Stomach (tissue), 19 donors: ENCODE measurements at places on chromosomes 1 and 21. TPM values are rescaled to one million over a fixed set of nuclear protein-coding genes. Genes with fewer than 3 reads are reported as not detected.

Gene MMEL1
- 36.2 TPM for total RNA-seq

GRCh38 chr1:64569411-64569810 is 99.5 kb downstream of the CACHD1 start:
- H3K27me3 ChIP-seq = no peaks in the 10 kb centered on the region
- H3K36me3 ChIP-seq = no peaks in the 10 kb centered on the region
- no peak overlapping the region for H3K4me3 ChIP-seq
- H3K4me1 ChIP-seq = no peaks in the 10 kb centered on the region

DNA sequence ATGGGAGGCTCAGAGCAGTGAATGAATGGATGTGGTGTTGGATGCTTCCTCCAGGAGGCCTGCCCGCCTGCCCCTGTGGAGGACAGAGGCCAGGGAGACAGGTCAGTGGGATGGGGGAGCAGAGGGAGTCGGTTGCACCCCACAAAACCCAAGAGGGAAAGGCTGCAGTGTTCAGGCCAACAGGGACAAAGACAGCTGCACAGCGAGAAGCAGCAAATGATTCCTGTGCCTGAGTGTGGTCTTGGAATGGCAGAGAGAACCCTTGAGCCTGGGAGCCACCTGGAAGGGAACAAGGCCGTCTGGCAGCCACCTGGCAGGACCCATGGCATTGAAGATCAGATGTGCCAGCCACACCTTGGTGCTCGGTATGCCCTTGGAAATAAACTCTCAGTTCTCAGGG is 8.1 kb downstream of the TFF3 start:
- no peak overlapping the region for H3K27ac ChIP-seq
- H3K4me1 ChIP-seq = peaks cover 19% of the 10 kb centered on the region
- DNase-seq = no peak
- peaks cover 10% of the 10 kb centered on the region for H3K27me3 ChIP-seq
- H3K4me3 ChIP-seq = no peak overlapping the region

DNA sequence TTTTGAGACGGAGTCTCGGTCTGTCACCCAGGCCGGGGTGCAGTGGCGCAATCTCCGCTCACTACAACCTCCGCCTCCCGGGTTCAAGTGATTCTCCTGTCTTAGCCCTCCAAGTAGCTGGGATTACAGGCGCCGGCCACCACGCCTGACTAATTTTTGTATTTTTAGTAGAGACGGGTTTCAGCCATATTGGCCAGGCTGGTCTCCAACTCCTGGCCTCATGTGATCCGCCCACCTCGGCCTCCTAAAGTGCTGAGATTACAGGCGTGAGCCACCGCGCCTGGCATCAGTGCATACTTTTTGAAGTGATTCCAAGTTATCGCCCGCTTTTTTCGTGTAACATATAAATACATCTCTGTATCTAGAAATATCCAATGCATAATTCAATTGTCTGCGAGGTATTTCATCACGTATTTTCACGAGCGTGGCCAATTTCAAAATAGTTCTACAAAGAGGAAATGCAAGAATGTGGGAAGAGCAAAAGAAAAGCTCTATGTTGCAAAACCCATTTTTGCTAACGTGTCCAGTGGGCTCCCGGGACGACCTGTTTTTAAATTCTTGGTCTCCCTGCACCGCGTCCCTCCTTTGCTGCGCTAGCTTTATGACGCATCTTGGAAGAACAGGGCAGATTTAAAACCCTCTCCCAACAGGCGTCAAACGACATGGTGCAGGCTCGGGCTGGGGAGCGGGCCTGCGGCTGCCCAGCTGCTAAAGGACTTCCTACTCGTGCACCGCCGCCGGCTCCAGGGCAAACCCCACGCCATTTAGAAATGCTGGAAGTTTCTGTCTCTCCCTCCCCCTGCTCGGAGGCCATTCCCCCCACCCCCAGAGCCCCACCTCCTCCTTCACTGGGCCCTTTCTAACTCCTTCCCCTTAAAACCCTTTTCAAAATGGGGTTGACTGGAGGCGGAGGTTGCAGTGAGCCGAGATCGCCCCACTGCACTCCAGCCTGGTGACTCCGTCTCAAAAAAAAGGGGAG is 923 bp upstream of the IFNGR2 start:
- no peaks in the 10 kb centered on the region for H3K36me3 ChIP-seq
- peak; percentile 40 for DNase-seq
- no peaks in the 10 kb centered on the region for H3K27me3 ChIP-seq
- peaks cover 36% of the 10 kb centered on the region for H3K4me1 ChIP-seq

GRCh38 chr1:234330843-234331215 is 42.4 kb upstream of the COA6 start:
- no peak overlapping the region for H3K4me3 ChIP-seq
- H3K36me3 ChIP-seq = no peaks in the 10 kb centered on the region
- H3K27ac ChIP-seq = no peak overlapping the region
- DNase-seq = no peak
- H3K27me3 ChIP-seq = peaks cover 8% of the 10 kb centered on the region

GRCh38 chr1:230814949-230815692 is 53.2 kb downstream of the C1orf198 start:
- H3K4me3 ChIP-seq = no peak overlapping the region
- H3K27me3 ChIP-seq = no peaks in the 10 kb centered on the region

- H3K27ac ChIP-seq = peak overlapping the region; percentile 77
- DNase-seq = peak; percentile 59
- H3K27me3 ChIP-seq = peaks cover 18% of the 10 kb centered on the region
- no peaks in the 10 kb centered on the region for H3K36me3 ChIP-seq
Observed at GRCh38 chr1:153231363-153231762, 14.0 kb downstream of the PRR9 start.

Gene SGIP1
- total RNA-seq = not detected

DNA sequence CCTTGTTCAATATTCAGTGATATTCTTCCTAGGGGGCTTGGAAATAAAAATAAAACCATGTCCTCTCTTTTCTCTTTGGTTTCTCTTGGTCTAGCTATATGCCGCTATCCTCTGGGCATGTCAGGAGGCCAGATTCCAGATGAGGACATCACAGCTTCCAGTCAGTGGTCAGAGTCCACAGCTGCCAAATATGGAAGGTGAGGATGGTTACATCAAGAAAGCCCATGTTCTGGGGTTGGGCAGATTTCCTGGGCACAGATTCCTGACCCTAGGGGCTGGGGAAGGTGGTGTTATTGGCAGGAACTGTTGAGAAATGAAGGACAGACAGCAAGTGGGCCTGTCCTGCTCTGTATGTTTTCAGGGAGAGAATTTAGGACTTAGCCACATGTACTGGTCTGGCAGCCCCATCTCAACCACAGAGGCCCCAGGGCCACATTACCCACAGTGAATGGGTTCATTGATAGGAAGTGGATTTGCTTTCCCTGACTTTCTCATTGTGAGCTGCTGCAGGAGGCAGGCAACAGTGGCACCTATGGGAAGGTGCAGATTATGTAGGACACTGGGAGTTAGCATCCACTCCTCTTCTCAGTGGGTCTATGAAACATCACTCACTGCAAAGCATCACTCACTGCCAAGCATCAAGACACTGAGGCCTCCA is 37.4 kb upstream of the HSD17B7 start:
- peaks cover 6% of the 10 kb centered on the region for H3K4me1 ChIP-seq
- H3K27ac ChIP-seq = no peak overlapping the region
- no peak for DNase-seq

Gene AUNIP
- not detected for total RNA-seq

GRCh38 chr1:110234691-110235090 is 24.6 kb downstream of the KCNC4 start:
- peaks cover 15% of the 10 kb centered on the region for H3K4me1 ChIP-seq
- H3K4me3 ChIP-seq = no peak overlapping the region
- peak overlapping the region; percentile 61 for H3K27ac ChIP-seq
- peaks cover 30% of the 10 kb centered on the region for H3K36me3 ChIP-seq
- DNase-seq = no peak

DNA sequence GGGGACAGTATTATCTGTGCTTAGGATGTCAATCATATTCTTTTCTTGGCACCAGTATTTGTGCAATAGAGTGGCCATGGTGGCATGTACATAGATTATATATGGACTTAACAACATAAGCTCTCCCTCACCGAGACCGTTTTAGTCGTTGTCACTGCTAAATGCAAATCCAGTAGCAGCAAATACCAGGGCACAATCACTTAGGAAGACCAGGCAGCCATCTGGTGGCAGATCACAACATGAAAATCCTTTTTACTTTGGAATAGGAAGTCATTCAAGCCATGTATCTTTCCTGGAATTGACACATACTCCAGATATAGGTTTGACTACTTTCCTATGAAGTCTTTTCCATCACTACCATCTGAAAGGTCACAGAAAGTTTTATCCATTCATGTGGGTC is 53.2 kb upstream of the C1orf87 start:
- no peak overlapping the region for H3K4me3 ChIP-seq
- no peak for DNase-seq
- no peaks in the 10 kb centered on the region for H3K27me3 ChIP-seq
- H3K4me1 ChIP-seq = no peaks in the 10 kb centered on the region

DNA sequence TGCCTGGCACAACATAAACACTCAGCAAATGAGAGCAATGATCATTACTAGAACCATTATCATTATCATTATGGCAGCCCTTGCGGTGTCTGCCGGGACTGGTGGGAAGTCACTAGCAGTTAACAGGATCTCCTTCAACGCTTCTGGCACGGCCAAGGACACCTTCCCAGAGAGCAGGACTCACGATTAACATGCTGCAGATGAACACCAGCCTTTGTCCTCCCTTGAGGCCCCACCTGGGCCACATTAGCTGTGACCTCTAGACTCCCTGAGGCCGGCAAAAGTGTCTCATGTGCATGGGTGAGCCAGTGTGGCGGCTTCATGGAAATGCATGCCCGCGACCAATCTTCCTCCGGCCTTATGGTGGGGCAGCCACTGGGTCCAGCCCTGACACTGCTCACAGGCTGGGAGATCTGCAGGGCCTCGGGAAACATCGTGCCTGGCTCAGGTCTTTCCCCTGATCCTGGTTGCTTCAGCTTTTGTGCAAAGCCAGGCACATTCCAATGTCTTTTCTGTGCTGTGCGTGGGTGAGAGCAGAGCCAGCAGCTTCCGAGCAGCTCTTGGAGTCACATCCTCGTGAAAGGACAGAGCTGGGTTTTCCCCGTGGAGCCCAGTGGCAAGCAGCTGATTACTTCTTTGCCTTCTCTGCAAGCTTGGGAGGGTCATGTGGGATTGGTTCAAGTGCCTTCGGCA is 107.3 kb downstream of the HMGB4 start:
- no peaks in the 10 kb centered on the region for H3K4me1 ChIP-seq
- no peaks in the 10 kb centered on the region for H3K27me3 ChIP-seq
- no peaks in the 10 kb centered on the region for H3K36me3 ChIP-seq
- DNase-seq = peak; percentile 13
- no peak overlapping the region for H3K27ac ChIP-seq

DNA sequence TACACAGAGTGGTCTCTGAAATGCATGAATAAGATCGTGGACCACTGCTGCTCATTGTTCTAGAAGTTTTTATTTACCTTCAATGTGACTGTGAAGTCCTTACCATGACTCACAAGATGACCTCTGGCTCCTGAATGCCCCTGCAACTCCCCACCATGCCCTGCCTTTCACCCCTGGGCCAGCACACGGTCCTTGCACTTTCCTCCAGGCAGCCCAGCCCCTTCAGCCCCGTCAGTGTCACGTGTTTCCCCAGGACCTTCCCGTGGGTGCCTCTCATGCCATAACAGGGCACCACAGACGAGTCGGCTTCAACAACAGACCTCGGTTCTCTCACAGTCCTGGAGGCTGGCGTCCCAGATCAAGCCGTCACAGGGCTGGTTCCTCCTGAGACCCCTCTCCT is 62.1 kb downstream of the B3GALT5 start:
- DNase-seq = no peak
- no peaks in the 10 kb centered on the region for H3K27me3 ChIP-seq
- H3K27ac ChIP-seq = no peak overlapping the region
- no peaks in the 10 kb centered on the region for H3K36me3 ChIP-seq
- H3K4me1 ChIP-seq = no peaks in the 10 kb centered on the region

GRCh38 chr1:213688655-213689054 is 299.1 kb upstream of the PROX1 start:
- no peak overlapping the region for H3K4me3 ChIP-seq
- DNase-seq = no peak
- H3K27me3 ChIP-seq = no peaks in the 10 kb centered on the region
- no peaks in the 10 kb centered on the region for H3K4me1 ChIP-seq
- H3K36me3 ChIP-seq = no peaks in the 10 kb centered on the region
- no peak overlapping the region for H3K27ac ChIP-seq

GRCh38 chr1:57520743-57521515 is 97.1 kb upstream of the DAB1 start:
- H3K4me1 ChIP-seq = no peaks in the 10 kb centered on the region
- H3K27ac ChIP-seq = no peak overlapping the region
- H3K36me3 ChIP-seq = no peaks in the 10 kb centered on the region
- H3K4me3 ChIP-seq = no peak overlapping the region
- no peaks in the 10 kb centered on the region for H3K27me3 ChIP-seq
- DNase-seq = no peak

Gene IPP
- total RNA-seq = 6.4 TPM

Gene CDC42
- total RNA-seq = 80.8 TPM

GRCh38 chr21:41709965-41710822 is 56.7 kb downstream of the RIPK4 start:
- peak overlapping the region; percentile 74 for H3K27ac ChIP-seq
- H3K4me1 ChIP-seq = peaks cover 14% of the 10 kb centered on the region
- no peak overlapping the region for H3K4me3 ChIP-seq
- H3K27me3 ChIP-seq = peaks cover 45% of the 10 kb centered on the region
- no peaks in the 10 kb centered on the region for H3K36me3 ChIP-seq

- H3K27me3 ChIP-seq = no peaks in the 10 kb centered on the region
- no peak overlapping the region for H3K4me3 ChIP-seq
- no peak overlapping the region for H3K27ac ChIP-seq
- DNase-seq = no peak
- peaks cover 7% of the 10 kb centered on the region for H3K36me3 ChIP-seq
- peaks cover 35% of the 10 kb centered on the region for H3K4me1 ChIP-seq
Observed at GRCh38 chr1:226714148-226714547, 24.9 kb downstream of the ITPKB start.

DNA sequence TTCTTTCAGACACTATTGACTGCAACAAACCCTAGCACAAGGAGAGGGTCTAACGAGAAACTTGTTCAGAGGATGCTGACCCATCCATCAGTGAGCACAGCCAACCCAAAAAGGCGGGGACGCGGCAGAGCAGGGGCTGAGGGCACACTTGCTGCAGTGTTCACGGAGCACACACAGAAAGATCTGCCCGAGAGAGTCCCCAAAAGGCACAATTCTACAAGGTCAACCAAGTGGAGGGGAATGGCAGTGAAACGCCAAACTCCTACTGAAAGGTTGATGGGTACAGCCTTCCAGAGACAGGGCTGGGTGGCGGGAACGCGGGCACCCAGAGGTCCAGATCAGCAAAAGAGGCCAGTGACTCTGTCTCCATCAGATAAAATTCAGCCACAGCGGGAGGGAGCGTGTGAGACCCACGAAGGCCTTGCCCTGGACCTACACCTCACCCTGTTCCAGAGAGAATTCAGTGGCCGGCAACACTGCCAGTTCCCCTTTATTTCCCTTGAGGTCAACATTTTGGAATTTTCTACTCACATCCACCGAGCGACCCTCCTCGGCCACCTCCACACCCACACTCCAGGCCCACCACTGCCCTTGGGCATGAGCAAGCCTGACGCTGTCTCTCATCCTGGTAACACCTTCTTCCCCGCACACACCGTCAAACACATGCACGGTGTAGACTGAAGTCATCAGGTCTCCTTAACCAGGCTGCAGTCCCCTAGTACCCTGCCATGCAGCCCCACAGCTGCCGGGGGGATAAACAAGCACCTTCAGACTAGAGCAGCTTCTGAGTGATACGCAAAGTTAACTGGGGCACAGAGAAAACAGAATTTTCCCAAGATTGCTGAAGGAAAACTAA is 5.5 kb downstream of the GNG4 start:
- no peak overlapping the region for H3K4me3 ChIP-seq
- no peak for DNase-seq
- H3K4me1 ChIP-seq = peaks cover 9% of the 10 kb centered on the region
- no peak overlapping the region for H3K27ac ChIP-seq

- no peaks in the 10 kb centered on the region for H3K27me3 ChIP-seq
- no peak for DNase-seq
- no peaks in the 10 kb centered on the region for H3K36me3 ChIP-seq
Observed at GRCh38 chr21:27154451-27155129, 187.7 kb upstream of the ADAMTS5 start.
